NCI-H1105 (cell line): ENCODE measurements at places on chromosomes 11 and 22.
A peak's percentile ranks its signal among the peaks of the same experiment; 100 is the strongest.

- DNase-seq: no peak
Measured at GRCh38 chr11:13661074-13661623, 7.3 kb upstream of the FAR1 start.

DNA sequence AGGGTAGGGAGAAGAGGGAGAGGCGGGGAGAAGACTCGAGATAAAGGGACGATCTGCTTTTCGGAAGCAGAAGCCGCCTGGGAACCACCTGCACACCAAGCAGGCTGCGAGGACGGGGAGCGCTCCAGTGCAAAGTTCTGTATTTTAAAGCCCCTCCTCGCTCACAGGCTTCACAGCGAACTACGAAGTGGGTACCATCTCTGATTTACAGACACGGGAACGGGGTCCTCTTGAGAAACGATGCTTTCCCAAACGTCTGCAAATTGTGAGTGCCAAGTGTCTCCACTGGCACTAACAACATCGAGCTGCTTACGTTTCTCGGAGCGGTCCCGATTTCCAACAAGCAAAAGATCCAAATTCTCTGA is 700 bp upstream of the STX3 start:
- DNase-seq: peak; percentile 15

GRCh38 chr11:96329855-96330510 is 13.0 kb downstream of the MAML2 start:
- DNase-seq: no peak

GRCh38 chr11:10002221-10002620 is 291.8 kb downstream of the SBF2 start:
- DNase-seq: no peak

DNA sequence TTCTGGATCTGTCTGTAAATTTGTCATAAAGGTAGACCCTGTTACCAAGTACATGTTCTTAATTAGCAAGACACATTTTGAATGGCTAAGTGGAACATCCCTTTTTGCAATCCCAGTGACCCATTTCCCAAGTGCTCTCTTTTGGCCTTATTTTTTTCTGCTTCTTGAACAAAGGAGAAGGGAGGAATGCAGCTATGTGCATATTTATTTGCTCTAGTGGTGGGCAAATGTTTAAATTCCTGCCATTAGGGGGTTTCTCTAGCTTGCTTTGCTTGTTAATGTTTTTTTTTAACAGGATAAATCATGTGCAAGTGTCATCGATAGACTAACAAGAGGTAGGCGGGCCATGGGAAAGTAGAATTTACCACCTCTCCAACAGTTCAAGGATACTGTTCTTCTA is 135.7 kb downstream of the COMMD9 start:
- DNase-seq: no peak

DNA sequence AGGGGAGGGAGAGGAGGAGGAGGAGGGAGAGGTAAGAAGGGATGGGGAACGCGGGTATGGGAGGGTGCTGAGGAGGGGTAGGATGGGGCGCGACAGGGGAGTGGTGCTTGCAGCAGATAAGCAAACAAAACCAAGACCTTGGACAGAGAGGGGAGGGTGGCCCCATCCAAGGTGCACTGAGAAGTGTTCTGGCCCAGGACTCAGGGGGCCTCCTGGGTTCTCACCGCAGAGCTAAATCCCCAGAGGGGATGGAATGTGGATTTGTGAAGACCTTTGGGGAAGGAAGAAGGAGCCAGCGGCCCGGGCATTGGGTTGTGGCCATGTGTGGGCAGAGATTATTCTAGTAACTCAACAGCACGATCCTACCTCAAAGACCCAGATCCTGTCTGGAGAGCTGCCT is 90.9 kb upstream of the LINC01488 start:
- no peak for DNase-seq

- DNase-seq: no peak
Measured at GRCh38 chr11:128451652-128452470, 135.5 kb downstream of the ETS1 start.

DNA sequence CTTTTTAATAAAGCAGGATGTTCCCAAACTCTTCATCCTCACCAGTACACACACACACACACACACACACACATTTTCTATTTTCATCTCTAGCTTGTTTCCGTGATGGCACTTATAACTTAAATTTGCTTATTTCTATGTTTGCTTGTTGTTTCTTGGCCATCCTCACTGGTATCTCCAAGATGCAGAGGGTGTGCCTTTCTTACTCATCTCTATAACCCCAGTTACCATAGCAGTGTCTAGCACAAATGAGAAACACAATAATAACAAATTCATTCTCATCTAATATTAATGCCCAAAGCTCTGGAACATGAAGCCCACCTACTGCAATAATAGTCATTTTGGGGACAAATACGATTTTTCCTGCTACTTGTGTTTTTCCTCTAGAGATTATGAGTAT is 156.3 kb downstream of the GRM5 start:
- no peak for DNase-seq

GRCh38 chr22:38348751-38349496 is 31.7 kb upstream of the CSNK1E start:
- DNase-seq: no peak

- no peak for DNase-seq
Measured at GRCh38 chr11:67010296-67010905, 12.5 kb upstream of the SYT12 start.

GRCh38 chr11:35040221-35040942 is 98.6 kb upstream of the CD44 start:
- DNase-seq: no peak

GRCh38 chr22:23251445-23252093 is 71.3 kb downstream of the BCR start:
- DNase-seq: no peak

- no peak for DNase-seq
Measured at GRCh38 chr11:133240908-133241655, 291.2 kb downstream of the OPCML start.

DNA sequence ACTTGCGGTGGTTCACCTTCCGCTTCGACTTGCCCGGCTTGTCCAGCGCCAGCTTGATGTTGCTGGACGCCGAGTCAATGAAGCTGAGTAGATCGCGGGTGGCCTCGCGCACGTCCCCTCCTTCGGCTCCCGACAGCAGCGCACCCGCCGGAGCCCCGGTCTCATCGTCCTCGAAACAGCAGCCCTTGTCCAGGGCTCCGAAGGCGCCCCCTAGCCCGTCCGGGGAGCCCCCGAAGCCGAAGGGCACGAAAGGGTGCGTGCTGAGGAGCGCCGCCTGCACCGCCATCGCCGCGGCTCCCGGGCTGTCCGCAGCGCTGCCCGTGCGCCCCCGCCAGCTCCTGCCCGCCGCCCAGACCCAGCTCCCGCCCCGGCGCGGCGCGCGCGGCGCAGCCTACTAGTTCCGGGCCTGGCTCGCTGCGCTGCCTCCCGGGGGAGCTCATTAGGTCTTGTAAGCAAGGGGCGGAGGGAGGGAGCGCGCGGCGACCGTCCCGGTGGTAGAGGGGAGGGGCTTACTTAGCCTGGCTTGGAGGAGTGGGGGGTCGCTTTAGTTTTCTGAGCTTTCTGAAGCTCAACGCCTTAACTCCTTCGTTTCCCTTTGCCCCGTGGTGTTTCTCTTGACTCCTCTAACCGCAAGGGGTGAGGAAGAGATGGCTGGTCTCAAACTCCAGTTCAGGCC is at the start of gene FAM181B:
Gene FAM181B (minus strand): TSS at position 421 of the 676 bp plus-strand sequence. CDS start 135 bp downstream, at position 286.
- peak; percentile 70 for DNase-seq

GRCh38 chr11:74820763-74821162 is 72.1 kb downstream of the RNF169 start:
- DNase-seq: no peak

DNA sequence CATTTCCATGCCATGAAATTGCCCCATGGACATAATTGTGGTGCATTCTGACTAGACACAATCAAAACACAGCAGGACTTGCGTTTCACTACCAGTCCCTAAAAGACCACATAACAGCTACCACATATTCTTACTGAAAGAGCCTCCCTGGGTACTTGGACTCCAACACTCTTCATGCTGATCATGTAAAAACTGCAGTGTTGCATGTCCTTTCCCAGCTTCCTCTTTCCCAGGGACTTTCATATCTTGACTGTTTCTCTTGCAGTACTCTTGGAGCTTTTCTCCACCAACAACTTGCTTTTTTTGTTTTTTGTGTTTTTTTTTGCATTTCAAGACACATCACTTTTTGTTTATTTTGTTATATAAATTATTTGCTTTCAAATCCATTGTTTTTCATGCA is 22.9 kb downstream of the MS4A6E start:
- DNase-seq: no peak

GRCh38 chr22:49728570-49729271 is 99.0 kb downstream of the BRD1 start:
- DNase-seq: no peak

DNA sequence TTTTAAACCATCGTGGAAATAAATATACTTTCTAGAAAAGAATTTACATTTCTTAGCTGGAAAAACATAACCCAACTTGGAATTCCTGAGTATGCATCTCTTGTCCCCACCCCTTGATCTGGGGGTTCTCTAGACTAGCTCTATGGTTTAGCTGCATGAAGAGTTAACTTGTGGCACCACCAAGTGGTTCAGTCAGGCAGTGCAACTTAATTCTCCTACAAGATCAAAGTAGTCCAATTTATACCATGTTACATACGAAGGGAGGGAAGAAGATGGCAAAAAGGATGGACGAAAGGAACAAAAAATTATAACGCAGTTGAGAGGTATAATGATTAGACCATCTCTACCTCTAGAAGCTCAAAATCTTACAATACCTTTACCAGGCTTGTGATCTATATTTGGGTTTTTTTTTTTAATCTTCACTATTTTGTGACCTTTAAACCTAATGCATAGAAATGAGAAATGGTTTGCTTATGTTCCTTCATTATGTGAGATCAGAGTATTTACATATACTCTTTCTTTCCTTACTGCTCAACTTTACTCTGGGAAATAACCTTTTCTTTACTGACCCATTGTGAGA is 28.5 kb upstream of the ALKBH3 start:
- DNase-seq: peak; percentile 19

GRCh38 chr11:12220305-12220704 is 109.9 kb downstream of the MICAL2 start:
- no peak for DNase-seq

DNA sequence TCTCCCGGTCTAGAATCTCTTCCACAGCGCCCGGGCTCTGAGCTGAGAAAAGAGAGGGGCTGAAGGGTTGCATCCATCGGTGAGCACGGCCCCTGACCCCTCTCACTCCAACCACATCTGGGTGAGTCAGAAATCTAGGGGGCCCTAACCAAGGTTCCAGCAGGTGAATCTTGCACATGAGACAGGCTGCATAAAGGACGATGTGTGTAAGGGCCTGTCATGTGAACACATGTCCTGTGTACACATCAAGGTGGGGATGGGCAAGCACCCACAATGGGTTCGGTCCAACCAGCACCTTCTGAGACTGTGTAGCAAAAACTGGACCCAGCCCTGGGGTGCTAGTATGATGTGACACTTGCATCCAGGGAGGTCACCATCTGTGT is 1.2 kb downstream of the BET1L start:
- no peak for DNase-seq

DNA sequence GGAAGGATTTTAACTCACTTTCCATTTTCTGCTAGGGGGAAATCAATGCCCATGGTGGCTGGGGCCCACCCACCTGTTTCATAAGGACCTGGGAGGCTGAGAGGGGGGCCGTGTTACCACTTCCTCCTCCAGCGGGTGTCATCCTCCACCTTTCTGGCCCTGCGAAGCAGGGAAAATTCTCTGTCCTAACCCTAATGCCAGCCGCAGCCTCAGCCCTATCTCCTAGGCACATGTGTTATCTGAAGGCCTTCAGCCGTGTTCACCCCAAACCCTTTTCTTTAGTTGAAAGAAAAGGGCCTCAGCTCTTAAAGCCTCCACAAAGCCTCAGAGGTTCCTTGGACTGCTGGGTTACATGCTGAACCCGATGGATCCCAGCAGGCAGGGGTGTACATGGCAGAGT is 55.4 kb upstream of the NECTIN1 start:
- no peak for DNase-seq

DNA sequence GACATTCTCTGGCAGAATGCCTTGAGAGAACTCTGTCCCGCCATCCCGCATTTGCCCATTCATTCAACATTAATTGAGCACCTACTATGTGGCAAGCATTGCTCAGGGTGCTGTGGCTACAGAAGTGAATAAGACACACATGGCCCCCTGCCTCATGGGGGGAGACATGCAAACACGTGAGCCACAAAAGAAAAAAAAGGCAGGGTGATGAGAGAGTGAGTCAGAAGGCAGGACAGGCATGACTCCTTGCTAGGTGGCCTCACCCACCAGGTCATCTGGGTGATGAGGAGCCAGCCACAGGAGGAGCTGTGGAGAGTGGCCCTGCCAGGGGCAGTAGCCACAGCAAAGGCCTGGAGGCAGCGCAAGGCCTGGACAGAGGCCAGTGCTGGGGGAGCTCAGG is 4.9 kb downstream of the CHRM4 start:
- DNase-seq: no peak

GRCh38 chr22:27370269-27370668 is 431.3 kb downstream of the MN1 start:
- no peak for DNase-seq

DNA sequence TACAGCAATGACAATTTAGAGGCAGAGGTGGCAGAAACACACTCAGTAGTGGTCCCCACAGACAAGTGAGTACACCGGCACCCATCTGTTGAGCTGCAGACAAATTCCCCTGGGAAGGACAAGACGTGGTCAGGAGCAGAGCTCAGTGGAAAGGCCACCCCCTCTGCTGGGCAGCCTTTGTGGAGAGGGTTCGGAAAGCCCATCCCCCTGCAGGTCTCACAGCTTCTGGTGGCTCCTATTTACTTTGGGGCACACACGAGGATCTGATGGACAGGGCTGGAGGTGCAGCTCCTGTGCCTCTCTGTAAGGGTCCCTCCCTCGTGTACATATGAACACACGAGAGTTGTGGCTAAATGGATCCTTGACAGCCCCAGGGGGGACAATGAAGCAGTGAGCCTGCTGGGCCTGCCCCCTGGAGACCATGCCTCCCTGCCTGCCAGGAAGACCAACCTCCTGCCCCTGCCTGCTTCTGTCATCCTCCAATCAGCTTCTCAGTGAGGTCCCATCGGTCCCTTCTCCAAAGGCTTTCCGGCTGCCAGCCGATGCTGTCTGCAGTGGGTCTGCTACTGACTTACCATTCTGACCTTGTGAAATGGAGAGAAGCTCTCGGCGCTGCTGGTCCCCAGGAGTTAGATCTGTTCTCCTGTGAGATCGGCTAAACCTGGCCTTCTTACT is 161.5 kb downstream of the CACNA1I start:
- DNase-seq: no peak

DNA sequence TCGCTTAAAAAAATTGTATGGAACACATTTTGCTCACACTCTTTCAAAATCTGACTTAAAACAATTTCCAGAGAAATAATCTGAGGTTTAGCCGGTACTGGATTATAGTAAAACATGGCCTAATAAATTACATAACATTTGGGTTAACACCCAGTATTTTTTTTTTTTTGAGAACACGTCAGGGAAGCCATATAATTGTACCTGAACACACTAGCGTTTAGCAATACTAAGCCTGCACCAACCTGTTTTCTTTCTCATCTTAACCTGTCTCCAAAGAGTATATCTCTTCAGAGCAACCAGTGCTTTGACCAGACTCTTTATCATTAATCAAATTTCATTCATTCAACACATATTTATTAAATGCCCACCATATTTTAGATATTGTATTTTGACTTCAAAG is 2.0 kb upstream of the POGLUT3 start:
- no peak for DNase-seq
